ENCODE measurements at places on chromosomes 2 and 18.
A peak's percentile ranks its signal among the peaks of the same experiment; 100 is the strongest.

GRCh38 chr2:183123959-183124221 lies 353 bp upstream of the NUP35 start:
- DNase-seq: no peak

DNA sequence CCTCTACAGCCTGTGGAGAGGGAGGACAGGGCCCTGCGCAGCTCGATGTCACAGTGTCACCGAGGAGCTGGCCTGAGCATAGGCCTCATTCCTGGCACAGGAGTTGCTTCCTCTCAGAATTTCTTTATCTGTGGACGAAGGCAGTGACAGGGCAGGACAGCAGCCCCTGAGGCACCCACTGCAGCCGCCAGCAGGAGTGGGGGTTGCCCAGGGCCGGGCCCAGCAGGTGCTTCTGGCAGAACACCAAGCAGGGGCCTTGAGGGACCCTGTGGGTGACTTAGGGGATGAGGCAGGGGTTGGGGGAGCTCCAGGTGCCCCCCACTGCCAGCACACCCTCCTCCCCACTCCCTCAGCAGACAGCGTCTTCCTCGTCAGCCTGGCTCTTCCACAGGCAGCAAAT lies 290.0 kb downstream of the PHLPP1 start:
- DNase-seq: no peak

DNA sequence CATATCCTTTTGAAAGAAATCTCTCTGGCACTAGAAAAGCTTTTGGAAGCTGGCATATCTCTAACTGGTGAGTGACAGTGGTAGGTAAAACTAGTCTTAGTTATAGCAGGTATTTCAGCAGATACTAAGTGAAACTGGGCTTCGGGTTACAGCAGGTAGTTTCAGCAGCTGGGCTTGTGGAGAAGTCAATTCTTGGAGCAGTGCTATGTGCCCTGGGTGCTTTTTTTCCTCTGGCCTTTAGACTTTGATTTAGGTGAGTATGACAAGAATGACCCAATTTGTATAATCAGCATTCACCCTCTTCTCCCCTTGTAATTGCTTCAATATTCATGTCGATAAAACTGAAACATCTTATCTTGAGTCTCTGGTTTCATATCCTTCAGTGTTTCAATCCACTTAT lies 123.1 kb downstream of the KYNU start:
- no peak for DNase-seq

DNA sequence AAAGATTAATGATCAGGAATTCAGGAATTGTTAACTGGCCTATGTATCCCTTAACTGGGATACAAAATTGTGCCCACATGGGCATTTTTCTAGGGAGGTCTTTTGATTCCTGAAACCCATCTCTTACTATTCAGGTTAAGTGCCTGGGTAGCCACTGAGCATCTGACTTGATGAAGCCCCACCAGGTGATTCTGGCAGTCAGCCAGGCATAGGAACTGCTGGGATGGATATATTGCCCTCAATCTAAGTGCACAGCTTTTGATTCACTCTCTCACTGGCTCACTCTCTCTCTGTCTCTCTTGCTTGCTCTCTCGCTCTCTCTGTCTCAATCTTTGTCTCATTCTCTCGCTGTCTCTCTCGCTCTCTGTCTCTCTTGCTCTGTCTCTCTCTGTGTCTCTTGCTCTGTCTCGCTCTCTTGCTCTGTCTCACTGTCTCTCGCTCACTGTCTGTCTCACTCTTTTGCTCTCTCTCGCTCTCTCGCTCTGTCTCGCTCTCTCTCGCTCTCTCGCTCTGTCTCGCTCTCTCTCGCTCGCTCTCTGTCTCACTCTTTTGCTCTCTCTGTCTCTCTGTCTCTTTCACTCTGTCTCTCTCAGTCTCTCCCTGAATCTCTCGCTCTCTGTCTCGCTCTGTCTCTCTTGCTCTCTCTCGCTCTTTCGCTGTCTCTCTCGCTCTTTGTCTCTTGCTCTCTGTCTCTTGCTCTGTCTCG lies 22.3 kb downstream of the INPP1 start:
- DNase-seq: no peak

GRCh38 chr2:1572638-1573037 lies 159.4 kb downstream of the TPO start:
- DNase-seq: peak; percentile 48

- DNase-seq: no peak
Measured at GRCh38 chr2:217049956-217050355, 190.1 kb upstream of the TNP1 start.

DNA sequence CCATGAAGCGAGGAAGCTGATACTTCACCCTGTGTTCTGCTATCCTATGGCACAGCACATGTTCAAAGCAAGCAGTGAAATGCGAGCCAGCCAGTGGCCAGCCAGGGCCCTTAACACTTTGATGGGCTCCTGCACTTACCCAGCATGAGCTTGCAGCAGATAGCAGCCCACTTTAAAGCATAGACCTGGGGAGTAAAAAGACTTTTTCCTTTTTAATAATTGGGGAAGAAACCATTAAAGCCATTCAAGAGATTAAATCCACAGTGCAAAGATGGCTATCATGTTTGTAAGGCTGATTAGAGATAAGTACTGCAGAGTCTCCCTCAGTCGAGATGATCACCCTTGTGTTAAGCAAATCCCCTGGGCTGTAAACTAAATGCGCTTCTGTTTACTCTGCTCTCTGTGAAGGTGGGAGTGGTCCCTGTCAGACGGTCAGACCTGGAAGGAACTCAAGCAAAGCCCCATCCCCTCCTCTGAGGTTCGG lies 15.7 kb downstream of the CCBE1 start:
- no peak for DNase-seq

DNA sequence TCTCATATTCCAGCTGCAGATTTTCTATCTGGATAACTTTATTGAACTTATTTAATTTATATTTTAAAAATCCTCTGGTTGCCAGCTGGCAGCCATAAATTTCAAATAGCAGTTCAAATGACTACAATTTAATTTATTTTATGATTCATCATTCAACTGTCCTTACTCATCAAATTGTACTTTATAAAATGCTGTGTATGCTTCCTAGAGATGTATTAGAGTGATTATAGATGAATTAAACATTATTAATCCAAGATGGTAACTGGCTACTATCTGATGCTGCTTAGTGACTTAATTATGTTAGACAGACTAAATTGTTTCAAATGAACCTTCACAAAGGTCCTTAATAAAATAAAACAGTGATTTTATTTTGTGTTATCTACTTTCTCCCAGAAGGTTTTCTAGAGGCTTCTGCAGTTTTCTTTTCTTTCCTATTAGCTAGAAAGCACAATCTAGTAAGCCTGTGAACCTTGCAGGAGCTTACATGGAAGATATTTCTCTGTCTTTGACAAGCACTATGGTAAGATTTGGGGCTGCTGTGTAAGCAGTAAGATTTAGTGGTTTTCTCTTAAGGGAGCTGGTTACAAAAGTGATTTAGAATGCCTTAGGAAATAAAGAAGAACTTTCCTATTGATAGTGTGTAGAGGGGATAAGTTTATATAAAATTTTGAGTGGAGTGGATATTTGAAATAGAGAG lies 322.3 kb downstream of the FSIP2 start:
- no peak for DNase-seq

DNA sequence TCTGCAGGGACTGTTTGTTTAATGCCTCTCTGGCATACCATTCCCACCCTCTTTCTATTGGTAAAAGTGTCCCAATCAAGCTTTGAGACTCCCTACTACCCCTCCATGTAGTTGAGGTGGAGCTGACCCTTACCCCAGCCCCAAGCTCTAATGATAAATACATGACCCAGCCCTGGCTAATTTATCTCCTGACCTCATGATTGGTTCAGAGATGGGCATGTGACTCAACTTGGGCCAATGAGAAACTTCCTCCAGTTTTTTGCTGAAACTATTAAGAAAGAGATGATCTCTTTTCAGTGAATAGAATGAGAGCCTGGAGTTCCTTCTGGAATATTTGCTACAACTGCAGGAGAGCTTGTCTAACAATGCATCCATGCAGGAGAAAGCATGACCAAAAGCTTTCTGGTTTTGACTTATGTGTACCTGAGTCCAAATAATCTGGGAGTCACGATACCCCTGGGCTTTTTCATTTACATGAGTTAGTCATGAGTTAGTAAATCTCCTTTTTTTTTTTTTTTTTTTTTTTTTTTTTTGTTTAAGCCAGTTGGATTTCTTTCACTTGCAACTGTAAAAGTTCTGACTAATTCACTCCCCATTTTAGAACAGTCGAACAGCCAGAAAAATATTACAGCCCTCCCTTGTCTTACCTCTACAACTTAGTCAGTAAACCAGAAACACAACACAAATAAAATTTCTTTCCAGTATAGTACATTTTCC lies 66.5 kb upstream of the TLK1 start:
- no peak for DNase-seq

- DNase-seq: no peak
Measured at GRCh38 chr2:70380621-70381020, 78.8 kb upstream of the FAM136A start.

DNA sequence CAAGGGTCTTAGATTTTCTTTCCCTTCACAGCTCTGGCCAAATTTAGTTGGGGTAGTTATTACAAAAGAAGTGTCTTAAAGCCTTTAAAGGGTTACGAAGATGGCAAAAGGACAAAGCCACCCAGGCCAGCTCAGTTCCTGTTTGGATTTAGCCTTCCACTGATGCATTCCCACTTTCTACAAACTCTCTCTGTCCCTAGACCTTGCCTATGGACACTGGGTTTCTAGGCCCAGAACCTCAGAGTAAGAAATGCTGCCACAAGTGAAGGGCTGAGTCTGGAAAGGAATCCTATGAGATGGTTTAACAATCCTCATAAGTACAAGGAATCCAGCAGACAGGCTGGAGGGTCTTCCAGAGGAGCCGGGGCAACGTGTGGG lies 13.4 kb downstream of the NFE2L2 start:
- DNase-seq: no peak

- no peak for DNase-seq
Measured at GRCh38 chr2:241901018-241901380, 31.5 kb downstream of the RTP5 start.

- no peak for DNase-seq
Measured at GRCh38 chr2:159984034-159984433, 78.4 kb downstream of the PLA2R1 start.

- no peak for DNase-seq
Measured at GRCh38 chr2:69703189-69703588, 38.7 kb upstream of the ANXA4 start.

GRCh38 chr2:71637168-71637567 lies 183.8 kb downstream of the DYSF start:
- no peak for DNase-seq

DNA sequence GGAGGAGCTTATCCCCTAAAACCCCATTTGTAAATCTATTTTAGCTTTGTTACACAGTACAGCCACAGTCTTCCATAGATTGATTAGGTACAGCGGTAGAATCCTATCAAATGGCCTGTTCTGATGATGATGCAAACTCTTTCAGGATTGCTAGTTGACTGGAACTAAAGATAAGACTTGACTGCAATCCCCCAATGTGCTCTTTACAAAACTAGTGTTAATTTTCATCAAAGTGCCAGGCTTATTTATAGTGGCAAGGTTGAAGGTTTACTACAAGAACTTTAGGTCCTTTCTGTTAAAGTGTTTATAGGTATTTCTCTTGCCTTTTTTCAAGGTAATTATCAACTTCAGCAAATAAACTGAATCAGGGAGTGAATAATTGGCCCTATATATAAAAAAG lies 9.0 kb upstream of the OTX1 start:
- DNase-seq: no peak

- no peak for DNase-seq
Measured at GRCh38 chr2:88654714-88655113, 27.4 kb upstream of the EIF2AK3 start.

DNA sequence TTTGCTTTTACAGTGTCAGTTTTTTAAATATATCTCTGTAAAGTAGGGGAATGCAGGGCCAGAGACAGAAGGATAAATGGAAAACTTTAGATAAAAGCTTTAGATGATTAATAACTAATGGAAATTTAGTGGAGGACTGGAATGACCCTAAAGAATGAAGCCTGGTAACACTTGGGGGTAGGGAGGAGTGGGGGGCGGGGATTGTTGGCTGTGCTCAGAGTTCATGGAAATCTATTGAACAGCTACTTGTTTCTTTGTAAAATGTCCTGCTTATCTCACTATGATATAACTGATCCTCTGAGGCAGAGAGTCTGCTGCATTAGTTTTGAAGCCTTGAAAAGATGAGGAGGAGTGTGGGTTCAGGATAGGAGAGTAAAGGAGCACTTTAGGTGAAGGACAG lies 90.5 kb downstream of the TMEM185B start:
- no peak for DNase-seq
